ENCODE measurements at places on chromosomes 4 and X. TPM values are rescaled to one million over a fixed set of nuclear protein-coding genes. Genes with fewer than 3 reads are reported as not detected.

MAGEA10 gene
- total RNA-seq = 6.1 TPM

UPF3B gene
- total RNA-seq = 7.4 TPM

MAGEA4 gene
- 43.4 TPM for total RNA-seq

NUDT9 gene
- 38.0 TPM for total RNA-seq

CLIC2 gene
- 3.5 TPM for total RNA-seq

RAB41 gene
- 4.3 TPM for total RNA-seq

LDOC1 gene
- 14.9 TPM for total RNA-seq

LRIT3 gene
- total RNA-seq = 0.37 TPM

CXCL11 gene
- not detected for total RNA-seq

NXF2 gene
- total RNA-seq = 18.0 TPM

GAGE13 gene
- 2.0 TPM for total RNA-seq

DNA sequence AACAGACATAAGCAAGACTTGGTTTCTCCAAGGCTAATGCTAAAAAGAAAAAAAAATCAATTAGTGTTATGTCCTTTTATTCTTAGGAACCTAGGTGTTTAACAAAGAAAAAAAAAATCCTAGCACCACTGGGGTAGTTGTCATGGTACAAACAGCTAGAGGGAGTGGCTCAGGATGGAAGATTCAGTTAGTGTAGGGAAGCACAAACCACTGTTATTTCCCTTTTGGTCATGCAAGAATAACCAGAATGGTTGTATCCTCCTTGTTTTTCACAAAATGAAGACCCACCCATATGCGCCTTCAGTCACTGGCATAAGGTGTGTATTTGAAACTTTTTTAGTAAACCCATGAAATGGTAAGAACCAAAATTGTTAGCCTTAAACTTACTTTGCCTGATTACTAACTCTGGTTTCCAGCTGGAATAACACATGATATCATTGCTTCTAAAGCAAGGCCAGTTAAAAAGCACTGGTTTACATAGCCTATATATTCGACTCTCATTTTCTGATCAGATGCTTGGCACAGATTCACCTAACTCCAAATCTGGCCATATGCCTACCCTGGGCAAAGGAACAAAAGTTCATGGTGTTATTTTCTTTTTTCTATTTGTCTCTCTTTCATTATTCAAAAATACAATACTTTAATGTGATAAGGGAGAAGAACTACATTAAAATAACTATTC, 132.6 kb downstream of the SCFD2 start:
- H3K27me3 ChIP-seq = no peaks in the 10 kb centered on the region
- H3K27ac ChIP-seq = no peak overlapping the region

GRCh38 chrX:7109049-7109531, 38.4 kb upstream of the STS start:
- no peaks in the 10 kb centered on the region for H3K4me1 ChIP-seq
- no peaks in the 10 kb centered on the region for H3K27me3 ChIP-seq
- no peak overlapping the region for H3K27ac ChIP-seq
- DNase-seq = no peak

DNA sequence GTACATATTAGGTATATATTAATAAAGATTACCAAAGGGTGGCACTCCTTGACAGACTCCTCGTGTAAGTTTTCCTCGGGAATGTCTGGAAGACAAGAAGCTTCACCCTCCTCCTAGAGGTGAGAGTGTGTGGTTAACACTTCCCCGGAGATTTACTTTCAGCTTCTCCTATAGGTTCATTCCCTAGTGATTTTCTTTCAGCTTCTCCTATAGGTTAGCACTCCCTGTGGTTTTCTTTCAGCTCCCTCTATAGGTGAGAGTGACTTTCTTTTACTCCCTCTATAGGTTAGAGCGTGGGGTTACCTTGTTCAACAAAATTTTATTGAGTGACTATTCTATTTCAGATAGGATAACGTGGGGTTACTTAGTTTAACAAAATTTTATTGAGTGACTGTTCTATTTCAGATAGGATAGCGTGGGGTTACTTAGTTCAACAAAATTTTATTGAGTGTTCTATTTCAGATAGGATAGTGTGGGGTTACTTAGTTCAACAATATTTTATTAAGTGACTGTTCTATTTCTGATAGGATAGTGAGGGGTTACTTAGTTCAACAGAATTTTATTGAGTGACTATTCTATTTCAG, 106.0 kb upstream of the PLAC1 start:
- no peaks in the 10 kb centered on the region for H3K4me1 ChIP-seq
- no peak overlapping the region for H3K27ac ChIP-seq
- H3K36me3 ChIP-seq = no peaks in the 10 kb centered on the region
- H3K4me3 ChIP-seq = no peak overlapping the region

- H3K4me1 ChIP-seq = no peaks in the 10 kb centered on the region
- no peaks in the 10 kb centered on the region for H3K27me3 ChIP-seq
- no peaks in the 10 kb centered on the region for H3K36me3 ChIP-seq
- no peak overlapping the region for H3K27ac ChIP-seq
- H3K4me3 ChIP-seq = no peak overlapping the region
These were observed 18.6 kb upstream of the SETD7 start for GRCh38 chr4:139574641-139575040.

GRCh38 chr4:177568931-177569330, 126.7 kb upstream of the AGA start:
- no peaks in the 10 kb centered on the region for H3K4me1 ChIP-seq
- no peaks in the 10 kb centered on the region for H3K36me3 ChIP-seq
- H3K4me3 ChIP-seq = no peak overlapping the region
- no peak for DNase-seq
- H3K27ac ChIP-seq = no peak overlapping the region

DNA sequence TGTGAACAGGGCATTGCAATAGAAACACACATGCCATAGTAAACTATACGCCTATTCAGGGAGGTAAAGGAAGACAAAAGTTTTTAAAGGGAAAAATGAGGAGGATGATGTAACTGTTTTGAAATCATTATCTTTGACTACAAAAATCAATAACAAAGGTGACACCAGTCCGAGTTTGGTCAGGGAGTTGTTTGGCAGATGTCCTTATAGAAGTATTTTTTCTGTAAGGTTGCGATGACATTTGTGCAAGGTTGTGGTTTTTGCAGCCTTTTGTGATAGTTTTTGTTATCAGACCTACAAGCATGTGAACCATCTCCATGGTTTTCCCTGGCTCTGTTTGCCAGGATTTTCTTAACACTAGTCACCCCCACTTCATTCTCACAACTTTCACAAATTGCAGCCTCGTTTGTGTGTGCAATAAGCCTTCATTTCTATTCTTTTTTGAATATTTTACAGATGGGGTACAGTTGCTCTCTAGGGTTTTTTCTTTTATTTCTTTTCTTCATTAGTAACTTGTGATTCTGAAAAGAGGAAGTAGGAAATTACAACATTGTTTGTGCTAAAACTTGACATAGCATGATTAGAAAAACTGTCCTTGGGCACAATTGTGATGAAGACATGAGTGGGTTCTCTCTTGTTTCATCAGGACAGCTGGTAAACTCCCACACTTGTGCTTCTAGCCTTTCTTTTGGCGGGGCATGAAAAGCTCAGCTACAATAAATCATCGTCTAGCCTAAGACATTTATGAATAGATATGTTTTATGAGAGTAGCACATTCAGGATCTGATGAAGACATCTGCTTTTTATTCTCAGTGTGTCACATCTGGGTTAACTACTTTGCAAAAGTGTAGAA, 60.2 kb upstream of the PNPLA4 start:
- no peak overlapping the region for H3K4me3 ChIP-seq
- no peaks in the 10 kb centered on the region for H3K27me3 ChIP-seq
- no peak for DNase-seq
- no peaks in the 10 kb centered on the region for H3K4me1 ChIP-seq

- H3K4me1 ChIP-seq = peaks cover 2% of the 10 kb centered on the region
- no peaks in the 10 kb centered on the region for H3K27me3 ChIP-seq
- DNase-seq = no peak
These were observed 106.5 kb downstream of the NHSL2 start for GRCh38 chrX:72016881-72017783.

DNA sequence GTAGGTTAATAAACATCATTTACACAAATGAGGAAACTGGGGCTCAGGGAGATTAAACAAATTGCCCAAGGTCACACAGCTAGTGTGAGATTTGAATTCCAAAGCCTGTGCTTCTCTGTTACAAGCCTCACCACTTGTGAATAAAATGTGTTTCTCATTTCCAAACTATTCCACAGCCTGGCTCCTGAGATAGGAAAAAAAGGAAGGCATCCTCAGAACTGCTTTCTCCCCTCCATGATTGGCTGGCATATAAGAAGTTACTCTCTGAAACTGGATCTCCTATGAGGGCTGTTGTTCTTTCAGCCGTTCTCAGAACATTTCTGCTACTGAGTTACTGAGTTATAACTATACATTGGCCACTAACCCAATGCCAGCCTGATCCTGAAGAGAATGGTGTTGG, 237.9 kb downstream of the MAML3 start:
- H3K4me3 ChIP-seq = no peak overlapping the region
- H3K27me3 ChIP-seq = no peaks in the 10 kb centered on the region
- no peak for DNase-seq
- H3K27ac ChIP-seq = peak overlapping the region; percentile 34

DNA sequence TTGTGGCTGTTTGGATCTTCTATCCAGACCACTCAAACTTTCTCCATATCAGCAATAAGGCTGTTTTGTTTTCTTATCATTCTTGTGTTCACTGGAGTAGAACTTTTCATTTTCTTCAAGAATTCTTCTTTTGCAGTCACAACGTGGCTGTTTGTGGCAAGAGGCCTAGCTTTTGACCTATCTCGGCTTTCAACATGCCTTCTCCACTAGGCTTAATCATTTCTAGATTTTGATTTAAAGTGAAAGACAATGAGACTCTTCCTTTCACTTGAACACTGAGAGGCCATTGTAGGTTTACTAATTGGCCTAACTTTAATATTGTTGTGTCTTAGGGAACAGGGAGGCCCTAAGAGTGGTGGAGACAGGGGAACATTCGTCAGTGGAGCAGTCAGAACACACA, 19.1 kb downstream of the FGF2 start:
- no peaks in the 10 kb centered on the region for H3K27me3 ChIP-seq
- no peak overlapping the region for H3K4me3 ChIP-seq
- no peaks in the 10 kb centered on the region for H3K36me3 ChIP-seq
- H3K27ac ChIP-seq = no peak overlapping the region
- H3K4me1 ChIP-seq = peaks cover 4% of the 10 kb centered on the region

GRCh38 chr4:93029769-93030168, 726.0 kb downstream of the GRID2 start:
- no peak overlapping the region for H3K4me3 ChIP-seq
- DNase-seq = no peak
- no peaks in the 10 kb centered on the region for H3K4me1 ChIP-seq
- no peaks in the 10 kb centered on the region for H3K27me3 ChIP-seq
- H3K36me3 ChIP-seq = no peaks in the 10 kb centered on the region
- no peak overlapping the region for H3K27ac ChIP-seq

DNA sequence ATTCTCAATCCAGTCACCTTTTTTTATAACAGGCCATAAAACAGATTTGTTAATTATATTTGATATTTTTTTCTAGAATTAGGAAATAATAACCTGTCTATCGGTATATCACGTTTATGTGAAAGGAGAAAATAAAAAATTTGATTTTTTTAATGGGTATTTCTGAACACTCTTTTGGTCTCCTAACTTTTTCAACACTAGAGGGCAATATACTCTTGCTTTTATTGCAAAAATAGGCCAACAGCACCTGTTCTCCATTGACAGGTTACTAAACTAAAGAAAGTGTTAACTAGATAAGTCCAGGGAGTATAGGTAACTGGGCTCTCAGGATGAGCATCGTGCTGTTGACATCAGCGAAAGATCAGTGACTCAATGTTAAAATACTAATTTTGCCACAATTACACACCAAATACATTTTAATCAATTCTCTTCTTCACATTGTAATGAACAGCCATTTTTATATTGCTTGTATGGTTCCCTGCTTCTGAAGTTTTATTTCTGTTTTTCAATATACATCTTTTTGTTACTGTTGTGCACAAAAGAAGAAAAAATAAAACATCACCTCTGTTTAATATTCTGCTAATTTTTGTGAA, 22.8 kb downstream of the NDST4 start:
- no peak overlapping the region for H3K4me3 ChIP-seq
- no peak for DNase-seq
- no peaks in the 10 kb centered on the region for H3K4me1 ChIP-seq
- H3K36me3 ChIP-seq = no peaks in the 10 kb centered on the region
- no peak overlapping the region for H3K27ac ChIP-seq

DNA sequence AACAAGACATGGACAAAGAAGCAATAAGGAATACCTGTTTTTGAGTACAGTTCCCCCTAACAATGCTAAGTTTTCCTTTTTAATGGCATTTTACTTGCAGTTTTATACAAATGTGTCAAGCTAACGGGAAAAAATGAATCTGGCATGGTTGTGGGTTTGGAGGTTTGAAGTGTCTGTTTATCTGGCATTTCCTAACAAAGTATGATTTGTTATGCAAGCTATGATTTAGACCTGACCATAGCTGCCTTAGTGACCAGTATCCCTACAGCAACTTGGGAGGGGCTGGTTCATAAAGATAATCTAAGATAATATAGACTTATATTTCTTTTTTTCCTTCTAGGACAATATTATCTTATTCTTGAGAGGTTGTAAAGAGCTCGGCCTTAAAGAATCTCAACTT, 60.6 kb downstream of the LIMCH1 start:
- no peak overlapping the region for H3K27ac ChIP-seq
- H3K4me3 ChIP-seq = no peak overlapping the region
- H3K27me3 ChIP-seq = no peaks in the 10 kb centered on the region
- DNase-seq = no peak

GRCh38 chr4:2689825-2690700, 66.1 kb downstream of the TNIP2 start:
- DNase-seq = no peak
- H3K4me3 ChIP-seq = no peak overlapping the region
- H3K27ac ChIP-seq = no peak overlapping the region
- H3K27me3 ChIP-seq = no peaks in the 10 kb centered on the region
- H3K36me3 ChIP-seq = no peaks in the 10 kb centered on the region
- no peaks in the 10 kb centered on the region for H3K4me1 ChIP-seq

DNA sequence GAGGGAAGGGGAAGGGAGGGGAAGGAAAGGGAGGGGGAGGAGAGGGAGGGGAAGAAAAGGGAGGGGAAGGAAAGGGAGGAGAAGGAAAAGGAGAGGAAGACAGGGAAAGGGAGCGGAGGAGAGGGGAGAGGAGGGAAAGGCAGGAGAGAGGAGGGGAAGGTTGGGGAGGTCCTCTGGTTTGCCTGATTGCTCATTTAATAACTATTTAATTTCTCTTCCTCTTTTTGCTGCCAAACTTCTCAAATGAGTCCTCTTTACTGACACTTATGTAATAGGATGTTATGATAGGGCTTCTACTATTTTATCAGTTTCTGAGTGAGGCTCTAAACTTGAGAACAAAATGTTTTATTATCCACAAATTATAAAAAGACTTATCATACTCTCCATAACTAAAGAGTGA, 35.4 kb upstream of the PPA2 start:
- no peak for DNase-seq
- H3K36me3 ChIP-seq = no peaks in the 10 kb centered on the region
- H3K4me1 ChIP-seq = no peaks in the 10 kb centered on the region
- no peak overlapping the region for H3K27ac ChIP-seq
- no peak overlapping the region for H3K4me3 ChIP-seq
- no peaks in the 10 kb centered on the region for H3K27me3 ChIP-seq

- H3K27me3 ChIP-seq = no peaks in the 10 kb centered on the region
- no peaks in the 10 kb centered on the region for H3K4me1 ChIP-seq
- H3K4me3 ChIP-seq = no peak overlapping the region
- H3K27ac ChIP-seq = no peak overlapping the region
- no peak for DNase-seq
These were observed 187.4 kb downstream of the NR3C2 start for GRCh38 chr4:148254621-148255343.

- H3K27ac ChIP-seq = peak within 1 kb of the TSS; percentile 82
- peak within 1 kb of the TSS; percentile 88 for H3K4me3 ChIP-seq
- peak; percentile 95 for DNase-seq
- H3K36me3 ChIP-seq = no peaks in the 10 kb centered on the region
- no peaks in the 10 kb centered on the region for H3K4me1 ChIP-seq
- no peaks in the 10 kb centered on the region for H3K27me3 ChIP-seq
These were observed at the start of gene MOB1B for GRCh38 chr4:70901984-70902576. Gene MOB1B (plus strand): TSS chr4:70902369. CDS start chr4:70902537, 168 bp downstream.

GRCh38 chr4:26302031-26302899, 18.5 kb upstream of the RBPJ start:
- DNase-seq = no peak
- H3K27me3 ChIP-seq = no peaks in the 10 kb centered on the region
- H3K27ac ChIP-seq = no peak overlapping the region

Data from testis (tissue), 5 donors.